Keratinocyte (primary cell): ENCODE measurements at places on chromosomes 5 and 9. TPM values are rescaled to one million over a fixed set of nuclear protein-coding genes. Genes with fewer than 3 reads are reported as not detected.

GRCh38 chr9:99433095-99433494 lies 211.0 kb downstream of the SEC61B start:
- no peaks in the 10 kb centered on the region for H3K27me3 ChIP-seq
- H3K4me1 ChIP-seq = peaks cover 24% of the 10 kb centered on the region
- H3K36me3 ChIP-seq = no peaks in the 10 kb centered on the region
- peak overlapping the region; percentile 10 for H3K27ac ChIP-seq
- no peak for DNase-seq

ZNF608 gene
- polyA plus RNA-seq = 0.87 to 1.6 TPM (median 1.1 TPM) in 3 replicates

DNA sequence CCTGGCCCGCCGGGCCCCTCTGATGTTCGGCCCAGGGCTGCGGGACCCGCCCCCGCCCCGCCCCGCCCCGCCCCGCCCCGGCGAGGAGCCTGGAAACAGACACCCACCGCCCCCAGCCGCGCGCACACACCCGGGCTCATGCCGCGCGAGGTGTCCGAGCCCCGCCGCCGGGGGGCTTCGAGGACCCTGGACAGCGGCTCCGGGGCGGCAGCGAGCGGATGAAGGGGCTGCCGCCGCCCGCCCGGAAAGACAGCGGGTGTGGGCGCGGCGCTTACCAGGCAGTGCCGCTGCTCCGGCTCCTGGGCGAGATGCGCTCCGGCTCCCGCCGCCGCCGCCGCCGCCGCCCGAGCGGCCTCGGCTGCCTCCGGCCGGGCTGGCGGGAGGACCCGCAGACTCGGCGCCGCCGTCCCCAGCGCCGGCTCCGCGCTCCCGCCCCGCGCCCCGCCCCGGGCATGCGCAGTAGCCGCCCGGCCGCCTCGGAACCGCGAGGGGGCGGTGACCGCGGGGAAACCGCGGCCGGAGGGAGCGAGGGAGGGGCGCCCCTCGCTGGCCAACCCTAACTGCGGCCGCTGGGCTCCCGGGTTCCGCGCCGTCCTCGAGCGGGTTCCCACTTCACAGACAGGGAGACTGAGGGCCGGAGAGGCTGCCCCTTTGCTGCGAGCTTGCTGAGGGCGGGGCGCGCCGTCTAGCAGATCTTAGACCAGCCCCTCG lies at the start of gene GPRIN1:
Gene GPRIN1 (minus strand): TSS at position 433 of the 711 bp plus-strand sequence. CDS start 10,322 bp downstream, outside the sequence.
- H3K36me3 ChIP-seq = no peaks in the 10 kb centered on the region
- no peak within 1 kb of the TSS for H3K27ac ChIP-seq
- H3K4me3 ChIP-seq = peak within 1 kb of the TSS; percentile 67
- DNase-seq = no peak
- H3K4me1 ChIP-seq = peaks cover 31% of the 10 kb centered on the region
- no peaks in the 10 kb centered on the region for H3K27me3 ChIP-seq

ZNF483 gene
- 0.46 to 0.90 TPM (median 0.60 TPM) in 3 replicates for polyA plus RNA-seq

NPM1 gene
- polyA plus RNA-seq = 1,409 to 8,516 TPM (median 2,398 TPM) in 3 replicates

DMGDH gene
- 0.13 to 0.20 TPM in 2 of 3 replicates, not detected in the other for polyA plus RNA-seq

DNA sequence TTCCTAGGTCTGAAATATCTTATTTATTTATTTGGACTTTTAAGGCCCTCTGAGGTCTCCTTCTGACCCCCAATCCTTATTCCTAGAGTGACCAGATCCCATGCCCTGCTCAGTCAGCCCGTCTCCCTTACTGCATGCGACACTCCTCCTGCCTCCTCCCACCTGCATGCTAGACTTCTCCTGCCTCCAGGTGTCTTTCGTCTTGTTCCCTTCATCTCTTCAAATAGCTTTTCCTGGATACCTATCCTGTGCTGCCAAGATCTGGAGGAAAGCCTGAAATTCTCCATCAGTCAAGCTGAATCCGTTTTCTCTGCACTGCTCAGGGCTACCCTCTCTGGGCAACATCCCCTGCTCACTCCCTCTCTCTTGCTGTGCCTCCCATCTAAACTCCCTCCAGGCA lies 81.0 kb downstream of the PRDM6 start:
- no peak for DNase-seq
- H3K36me3 ChIP-seq = no peaks in the 10 kb centered on the region

- H3K4me3 ChIP-seq = no peak overlapping the region
- H3K36me3 ChIP-seq = no peaks in the 10 kb centered on the region
- no peaks in the 10 kb centered on the region for H3K4me1 ChIP-seq
Observed at GRCh38 chr5:52638732-52639131, 149.0 kb upstream of the ITGA1 start.

TMEM215 gene
- not detected in 3 replicates for polyA plus RNA-seq

- H3K27ac ChIP-seq = peak overlapping the region; percentile 88
- no peak overlapping the region for H3K4me3 ChIP-seq
- H3K36me3 ChIP-seq = no peaks in the 10 kb centered on the region
- no peak for DNase-seq
- no peaks in the 10 kb centered on the region for H3K27me3 ChIP-seq
- H3K4me1 ChIP-seq = peaks cover 59% of the 10 kb centered on the region
Observed at GRCh38 chr9:672851-673250, 168.6 kb upstream of the DMRT1 start.

CDC42SE2 gene
- polyA plus RNA-seq = 18.9 to 32.5 TPM (median 26.6 TPM) in 3 replicates

GRCh38 chr9:76657265-76657664 lies 107.0 kb upstream of the PCA3 start:
- no peaks in the 10 kb centered on the region for H3K27me3 ChIP-seq
- H3K27ac ChIP-seq = no peak overlapping the region
- peaks cover 9% of the 10 kb centered on the region for H3K4me1 ChIP-seq
- no peak for DNase-seq

GRCh38 chr5:39379693-39380092 lies 15.4 kb upstream of the C9 start:
- H3K4me3 ChIP-seq = no peak overlapping the region
- no peak for DNase-seq
- H3K4me1 ChIP-seq = no peaks in the 10 kb centered on the region
- no peaks in the 10 kb centered on the region for H3K27me3 ChIP-seq
- no peak overlapping the region for H3K27ac ChIP-seq

DNA sequence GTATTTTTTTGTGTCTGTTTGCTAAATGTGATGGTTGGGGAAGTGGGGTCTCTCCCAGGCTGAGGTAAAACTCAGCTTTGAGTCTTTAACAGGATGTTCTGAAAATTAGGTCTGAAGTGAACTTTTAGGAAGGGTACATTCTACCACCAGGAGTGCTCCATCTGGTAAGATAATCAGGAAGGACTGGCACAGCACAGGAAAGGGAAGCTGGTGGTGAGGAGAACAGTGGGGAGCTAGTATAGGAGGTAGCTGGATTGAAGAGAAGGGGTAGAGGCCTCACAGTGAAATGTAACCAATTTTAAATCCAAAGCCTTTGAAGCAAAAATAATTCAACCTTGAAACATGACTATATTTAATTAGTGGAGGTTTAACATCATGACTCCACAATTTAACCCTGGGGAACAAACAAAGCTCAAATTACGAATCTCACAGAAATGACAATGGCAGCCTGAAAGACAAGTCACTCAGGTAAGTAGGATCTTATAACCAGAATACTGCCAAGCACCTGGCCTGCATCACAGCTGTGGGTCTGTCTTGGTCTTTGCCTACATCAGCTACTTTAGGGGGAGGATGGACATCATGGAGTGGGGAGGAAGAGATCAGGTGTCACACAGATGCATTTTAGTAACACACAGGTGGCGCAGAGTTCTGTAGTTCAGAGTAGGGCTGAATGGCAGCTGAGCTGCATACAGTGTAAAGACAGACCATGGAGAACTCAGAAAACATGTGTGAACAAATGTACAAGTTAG lies 445.3 kb downstream of the DMRT2 start:
- no peaks in the 10 kb centered on the region for H3K4me1 ChIP-seq
- H3K36me3 ChIP-seq = no peaks in the 10 kb centered on the region
- no peak overlapping the region for H3K4me3 ChIP-seq
- H3K27me3 ChIP-seq = no peaks in the 10 kb centered on the region

GRCh38 chr9:88537761-88538091 lies 2.7 kb downstream of the NXNL2 start:
- H3K27ac ChIP-seq = no peak overlapping the region
- no peak overlapping the region for H3K4me3 ChIP-seq
- H3K36me3 ChIP-seq = no peaks in the 10 kb centered on the region
- peaks cover 5% of the 10 kb centered on the region for H3K27me3 ChIP-seq
- peaks cover 7% of the 10 kb centered on the region for H3K4me1 ChIP-seq

GRCh38 chr9:126438741-126439401 lies 112.2 kb downstream of the MVB12B start:
- H3K36me3 ChIP-seq = no peaks in the 10 kb centered on the region
- peaks cover 3% of the 10 kb centered on the region for H3K4me1 ChIP-seq
- DNase-seq = no peak
- no peak overlapping the region for H3K27ac ChIP-seq
- H3K27me3 ChIP-seq = no peaks in the 10 kb centered on the region

POU5F2 gene
- 0.04 to 0.09 TPM in 2 of 3 replicates, not detected in the other for polyA plus RNA-seq

DNA sequence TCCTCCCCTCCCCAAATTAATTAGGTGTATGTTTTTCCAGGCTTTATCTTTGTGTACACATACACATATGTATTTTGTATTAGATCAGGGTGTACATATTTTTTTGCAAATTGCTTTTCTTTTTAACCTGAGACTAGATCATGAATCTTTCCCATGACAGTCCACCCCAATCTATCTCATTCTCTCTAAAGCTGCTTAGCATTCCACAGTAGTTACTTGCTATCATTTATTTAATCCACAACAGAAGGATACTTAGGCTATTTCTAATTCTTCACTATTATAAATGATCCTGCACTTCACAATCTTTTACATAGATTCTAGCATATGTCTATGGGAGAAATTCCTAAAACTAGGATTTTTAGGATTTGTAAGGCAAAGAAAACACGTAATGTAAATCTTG lies 43.9 kb downstream of the SH3RF2 start:
- no peak overlapping the region for H3K4me3 ChIP-seq
- no peak overlapping the region for H3K27ac ChIP-seq
- H3K27me3 ChIP-seq = no peaks in the 10 kb centered on the region
- H3K36me3 ChIP-seq = peaks cover 4% of the 10 kb centered on the region
